Fibroblast of skin of back (primary cell): ENCODE measurements at places on chromosomes 13 and 19.

DNA sequence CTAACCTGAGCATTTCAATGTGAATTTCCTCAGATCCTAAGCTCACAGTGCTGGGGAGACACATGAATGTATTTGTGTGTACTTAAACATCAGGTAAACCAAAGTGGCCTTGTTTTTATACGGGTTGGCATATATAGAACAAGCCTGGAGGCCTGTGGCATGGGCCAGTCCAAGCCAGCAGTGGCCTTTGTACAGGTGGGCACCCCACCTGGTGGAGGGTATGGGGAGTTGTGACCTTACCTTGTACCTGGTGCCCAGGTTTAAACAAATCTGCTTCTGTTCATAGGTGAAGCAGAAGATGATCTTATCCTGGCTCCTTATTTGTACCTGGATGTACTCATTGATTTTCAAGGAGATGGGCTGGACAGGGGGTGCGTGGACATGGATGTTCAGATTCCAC, 71.0 kb downstream of the ERICH6B start:
- DNase-seq, result no peak

- no peak for DNase-seq
These were observed 31.6 kb upstream of the SLC46A3 start for GRCh38 chr13:28750187-28751045.

DNA sequence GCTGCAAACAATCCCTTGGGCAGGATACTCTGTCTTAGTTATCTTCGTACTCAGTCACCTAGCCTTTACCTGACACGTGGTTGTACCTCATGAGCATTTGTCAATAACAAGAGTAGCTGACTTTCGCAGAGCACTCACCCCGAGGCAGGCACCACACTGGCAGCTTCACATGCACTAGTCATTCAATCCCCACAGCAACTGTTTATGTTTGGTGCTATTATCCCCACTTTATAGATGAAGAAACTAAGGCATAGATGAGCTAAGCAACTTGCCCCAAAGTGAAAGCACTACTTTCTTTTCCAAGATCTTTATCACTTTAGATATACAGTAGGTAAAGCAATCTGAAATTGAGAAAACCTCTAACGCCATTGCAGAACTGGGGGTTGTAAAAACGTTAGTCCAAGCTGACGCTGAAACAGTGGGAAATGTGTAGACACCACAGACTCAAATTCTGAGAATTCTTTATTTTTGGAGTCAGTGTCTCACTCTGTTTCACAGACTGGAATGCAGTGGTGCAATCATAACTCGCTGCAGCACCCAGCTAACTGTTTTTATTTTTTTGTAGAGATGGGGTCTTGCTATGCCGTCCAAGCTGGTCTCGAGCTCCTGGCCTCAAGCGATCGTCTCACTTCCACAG, 446.0 kb downstream of the FOXO1 start:
- DNase-seq, result peak; percentile 19

DNA sequence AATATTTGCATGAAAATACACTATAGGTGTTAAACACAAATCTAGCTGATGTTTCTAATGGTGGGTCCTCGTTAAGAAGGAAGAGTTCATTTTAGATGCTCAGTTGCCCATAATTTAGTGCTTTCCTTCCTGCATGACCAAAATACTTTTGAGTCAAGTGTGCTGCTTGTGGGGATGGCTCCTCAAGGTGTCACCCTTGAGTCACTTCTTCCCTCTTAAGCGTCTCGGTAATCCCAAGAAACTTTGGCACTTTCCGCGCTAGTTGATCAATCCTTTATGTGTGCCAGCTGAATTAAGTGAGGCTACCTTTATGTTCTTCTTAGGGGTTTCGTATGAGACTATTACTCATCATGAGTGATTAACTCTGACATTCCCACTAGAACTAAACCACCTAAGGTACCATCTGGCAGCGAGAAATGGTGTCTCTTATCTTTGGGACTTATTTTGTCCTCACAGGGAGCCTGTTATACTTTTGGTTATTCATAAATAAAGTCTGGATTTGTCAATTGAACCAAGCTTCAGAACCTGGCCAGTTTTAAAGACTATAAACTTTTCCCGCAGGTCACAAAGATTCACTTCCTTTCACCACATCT, 106.8 kb downstream of the NHLRC3 start:
- peak; percentile 65 for DNase-seq

GRCh38 chr13:47046706-47047105, 149.9 kb upstream of the HTR2A start:
- DNase-seq, result no peak

- DNase-seq, result no peak
These were observed 551.0 kb upstream of the ATXN8OS start for GRCh38 chr13:69556540-69557196.

GRCh38 chr19:14432791-14433553, at the start of gene PKN1:
Gene PKN1 (plus strand): TSS chr19:14433306. CDS start chr19:14433522, 216 bp downstream.
- DNase-seq, result peak; percentile 57

DNA sequence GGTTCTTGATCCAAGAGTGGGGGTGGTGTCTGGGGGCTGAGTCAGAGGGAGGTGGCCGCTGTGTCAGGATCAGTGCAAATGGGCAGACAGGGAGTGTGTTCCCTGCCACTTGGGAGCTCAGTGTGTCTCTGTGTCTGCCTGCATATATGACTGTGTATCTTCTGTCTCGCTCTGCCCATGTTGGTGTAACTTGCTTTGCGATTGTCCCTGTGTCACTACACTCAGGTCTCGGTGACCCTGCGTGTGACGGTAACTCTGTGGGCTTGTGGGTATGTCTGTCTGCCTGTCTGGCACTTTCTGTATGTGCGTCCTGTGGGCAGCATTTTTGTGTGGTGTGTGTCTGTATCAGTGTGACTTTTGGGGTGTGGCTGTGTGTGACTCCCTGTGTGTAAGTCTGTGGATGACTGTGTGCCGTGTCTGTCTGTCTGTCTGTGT, 8.2 kb upstream of the ERFL start:
- peak; percentile 32 for DNase-seq

DNA sequence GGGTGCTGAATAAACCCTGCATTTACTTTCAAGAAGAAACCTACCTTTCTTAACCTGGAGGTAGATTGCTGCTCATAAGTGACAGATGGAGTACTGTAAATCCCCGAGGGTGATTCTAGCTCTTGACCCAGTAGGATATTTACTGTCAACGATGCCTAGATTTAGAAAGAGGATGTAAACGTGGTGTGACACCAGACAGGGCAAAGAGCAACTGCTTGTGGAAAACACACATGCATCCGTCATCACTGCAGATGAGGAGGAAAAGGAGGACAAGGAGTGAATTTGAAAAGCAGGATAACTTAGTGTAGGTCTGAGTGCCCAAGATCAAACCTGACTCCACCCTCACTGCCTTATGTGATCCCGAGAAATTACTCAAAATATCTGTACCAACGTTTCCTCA, 9.8 kb upstream of the CLN5 start:
- DNase-seq, result no peak

- peak; percentile 76 for DNase-seq
These were observed 2.7 kb upstream of the HNRNPL start for GRCh38 chr19:38852231-38853044.

DNA sequence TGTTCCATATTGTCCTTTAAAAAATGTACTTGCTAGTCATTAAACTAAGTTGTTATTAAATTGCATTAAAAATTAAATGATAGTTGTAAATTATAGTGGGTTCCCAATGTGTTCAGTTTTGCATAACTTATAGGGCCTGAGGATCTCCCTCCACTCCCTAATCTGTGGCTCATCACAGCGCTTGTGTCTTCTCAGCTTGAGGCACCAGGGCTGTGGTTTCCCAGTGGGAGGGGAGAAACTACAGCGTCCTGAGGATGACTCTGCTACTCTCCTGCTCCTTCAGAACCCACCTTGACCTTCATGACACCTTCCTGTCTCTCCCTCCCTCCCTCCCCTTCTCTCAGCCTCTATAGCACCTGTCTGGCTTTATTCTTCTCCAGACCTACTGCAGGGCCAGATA, 1.4 kb downstream of the SGCG start:
- no peak for DNase-seq

DNA sequence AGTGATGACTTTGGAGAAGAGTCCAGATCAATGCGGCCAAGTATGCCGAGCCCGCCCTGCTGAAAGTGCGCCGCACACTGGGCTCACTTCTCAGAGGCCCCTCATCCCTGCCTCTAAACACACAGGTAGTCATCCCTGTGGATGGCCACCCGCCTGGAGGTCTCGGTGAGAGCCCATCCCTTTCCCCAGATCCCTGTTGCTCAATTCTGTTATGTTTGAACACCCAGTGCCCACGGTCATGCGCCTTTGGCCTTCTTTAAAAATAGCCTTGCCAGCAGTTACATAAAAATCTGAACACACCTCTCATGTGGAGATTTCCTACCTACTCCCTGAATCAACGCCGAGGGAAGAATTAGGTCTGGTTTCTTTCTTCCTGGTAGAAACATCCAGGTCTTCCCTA, 11.9 kb downstream of the ELAVL1 start:
- DNase-seq, result no peak
